ENCODE measurements at places on chromosomes 7 and 10.

DNA sequence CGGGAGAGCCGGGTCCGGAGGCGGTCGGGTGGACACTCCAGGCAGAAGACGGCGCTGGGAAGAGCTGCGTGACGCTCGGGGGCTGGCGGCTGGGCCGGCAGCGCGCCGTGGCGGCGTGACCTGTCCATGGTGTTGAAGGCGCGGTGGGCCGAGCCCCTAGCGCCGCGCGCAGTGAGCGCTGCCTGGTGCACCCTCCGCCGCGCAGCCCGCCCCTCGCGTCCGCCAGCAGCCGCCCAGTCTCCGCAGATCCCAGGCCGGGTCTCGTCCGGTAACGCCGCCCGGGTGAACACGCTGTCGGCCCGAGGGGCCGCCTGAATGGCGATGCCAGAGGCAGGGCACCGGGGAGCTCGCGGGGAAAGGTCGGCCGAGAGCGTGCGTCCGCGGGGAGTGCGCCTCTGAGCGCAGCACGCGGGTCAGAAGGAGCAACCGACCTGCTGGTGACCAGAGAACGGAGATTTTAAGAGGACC lies 657 bp upstream of the TMEM178B start:
- no peak for DNase-seq

DNA sequence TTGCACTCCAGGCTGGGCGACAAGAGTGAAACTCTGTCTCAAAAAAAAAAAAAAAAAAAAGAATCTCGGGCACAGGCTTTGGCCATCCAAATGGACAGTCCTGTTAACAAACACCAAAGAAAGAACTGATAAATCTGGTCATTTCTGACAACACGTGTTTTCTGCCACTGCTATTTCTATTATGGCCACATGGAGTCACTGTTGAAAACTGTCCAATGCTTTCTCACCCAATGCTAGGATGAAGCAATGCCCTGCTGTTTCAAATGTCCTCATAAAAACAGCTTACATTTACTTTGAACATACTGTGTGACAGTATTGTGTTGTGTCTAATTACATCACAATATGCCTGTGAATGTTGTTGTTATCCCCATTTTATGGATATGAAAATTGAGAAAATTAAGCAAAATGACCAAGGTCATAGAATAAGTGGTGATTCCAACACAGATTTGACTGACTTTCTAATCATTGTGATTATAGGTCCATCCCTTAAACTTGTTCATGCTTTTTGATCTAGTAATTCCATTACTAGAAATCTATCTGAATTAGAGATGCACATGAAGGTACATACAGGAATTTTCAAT lies 19.9 kb upstream of the MAP3K8 start:
- peak; percentile 45 for DNase-seq

GRCh38 chr7:55191161-55191925 lies 172.5 kb downstream of the EGFR start:
- no peak for DNase-seq

DNA sequence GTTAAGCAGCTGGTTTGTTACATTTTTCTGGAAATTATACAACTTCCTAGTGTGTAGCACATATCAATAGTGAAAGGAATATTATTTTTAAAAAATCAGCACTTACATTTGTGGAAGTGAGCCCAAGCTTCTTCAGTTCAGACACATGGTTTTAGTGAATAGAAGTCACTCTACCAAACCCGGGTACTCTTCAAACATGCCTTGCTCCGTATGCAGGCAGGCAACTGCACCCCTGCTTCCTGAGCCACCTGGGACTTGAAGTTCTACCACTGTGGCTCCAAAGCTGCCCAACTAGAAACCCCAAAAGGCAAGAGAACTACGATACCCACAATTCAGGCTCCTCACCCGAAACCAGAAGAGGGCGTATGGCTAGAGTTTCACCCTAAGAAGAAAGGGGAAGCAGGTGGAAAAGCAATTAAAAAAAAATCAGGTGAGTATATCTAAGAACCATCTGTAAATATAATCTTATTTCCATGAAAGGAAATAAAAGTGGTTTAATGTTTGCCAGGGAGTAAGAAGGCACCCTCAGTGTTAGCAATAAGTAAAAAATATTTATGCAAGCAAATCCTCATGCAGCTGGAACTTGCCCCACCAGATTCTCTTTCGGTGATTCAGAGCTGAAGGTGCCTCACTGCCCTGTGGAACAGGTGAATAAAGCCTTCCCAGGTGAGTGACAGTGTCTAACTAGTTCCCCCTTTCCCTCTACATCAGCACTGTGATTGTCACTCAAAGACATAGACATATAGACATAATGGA lies at the start of gene MACC1:
TSS of gene MACC1 (minus strand) at position 192 of the 756 bp plus-strand sequence. CDS start 55,522 bp downstream, outside the sequence.
- no peak for DNase-seq

GRCh38 chr7:110868458-110868857 lies 222.5 kb upstream of the LRRN3 start:
- no peak for DNase-seq

DNA sequence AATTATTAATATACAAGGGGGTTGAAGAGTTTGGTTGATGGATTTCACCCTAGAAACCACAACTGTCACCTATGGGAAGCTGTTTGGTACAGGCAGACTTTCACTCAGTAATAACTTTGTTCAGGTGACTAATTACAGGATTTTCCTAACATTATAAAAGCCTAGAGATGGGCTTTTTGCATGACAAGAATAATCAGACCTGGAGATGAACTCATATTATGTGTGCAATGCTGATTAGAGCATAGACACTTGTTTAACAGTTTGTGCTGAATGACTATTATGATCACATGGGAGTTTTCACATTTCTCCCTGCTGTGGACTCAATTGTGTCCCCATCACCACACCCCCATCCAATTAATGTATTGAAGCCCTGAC lies 90.2 kb upstream of the STEAP4 start:
- DNase-seq, result no peak

DNA sequence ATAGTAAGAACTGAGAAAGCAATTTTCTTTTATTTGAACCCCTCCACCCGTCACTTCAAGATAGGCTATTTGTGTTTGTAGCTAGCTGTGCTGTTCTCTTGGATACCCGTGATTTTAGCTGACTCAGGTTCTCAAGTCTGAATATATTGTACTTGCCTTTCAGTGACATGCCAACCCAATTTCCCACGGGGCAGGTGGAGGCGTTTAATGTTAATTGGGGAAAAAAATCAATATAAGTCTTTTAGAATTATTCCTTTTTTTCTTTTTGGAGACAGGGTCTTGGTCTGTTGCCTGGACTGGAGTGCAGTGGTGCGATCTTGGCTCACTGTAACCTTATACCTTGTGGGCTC lies 36.4 kb downstream of the ZRANB1 start:
- DNase-seq, result no peak

DNA sequence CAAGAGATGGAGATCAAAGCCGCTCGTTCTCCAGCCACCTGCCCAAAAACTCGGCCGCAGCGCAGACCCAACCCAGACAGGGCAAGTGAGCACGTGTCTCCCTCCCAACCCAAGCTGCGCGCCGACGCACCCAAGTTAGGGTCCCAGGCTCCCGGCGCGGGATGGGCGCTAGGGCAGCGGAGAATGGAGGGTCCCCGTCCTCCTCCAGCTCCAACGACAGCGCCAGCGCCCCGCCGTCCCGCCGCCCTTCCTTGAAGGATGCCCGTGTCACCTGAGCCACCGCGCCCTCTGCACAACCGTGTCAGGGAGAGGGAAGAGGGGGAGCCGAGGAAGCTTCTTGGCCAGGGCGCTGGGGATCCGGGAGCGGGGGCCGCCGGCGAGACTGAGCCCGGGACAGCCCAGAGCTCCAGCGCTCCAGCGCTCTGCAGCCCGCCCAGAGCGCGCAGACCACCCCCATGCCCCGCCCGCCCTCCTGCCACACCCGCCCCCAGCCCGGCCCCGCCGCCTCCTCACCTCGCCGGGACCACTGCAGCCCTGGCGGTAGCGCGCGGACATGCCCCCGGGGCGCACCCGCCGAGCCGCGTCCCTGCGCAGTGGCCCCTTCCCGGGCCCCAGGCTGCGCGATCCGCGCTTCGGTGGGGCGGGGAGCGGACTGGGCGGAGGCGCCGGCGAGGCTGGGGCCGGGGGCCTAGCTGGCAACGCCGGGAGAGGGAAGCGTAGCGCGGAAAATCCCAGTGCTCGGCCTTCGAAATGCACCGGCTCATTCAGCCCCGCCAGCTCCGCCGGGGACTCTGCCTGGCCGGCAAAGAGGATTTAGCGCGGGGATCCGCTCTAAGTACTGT lies at the start of gene SLC16A12:
TSS of gene SLC16A12 (minus strand) at position 424 of the 842 bp plus-strand sequence. CDS start 73,016 bp downstream, outside the sequence.
- DNase-seq, result no peak

GRCh38 chr10:21521751-21522533 lies 3.5 kb downstream of the SKIDA1 start:
- no peak for DNase-seq

GRCh38 chr7:155816192-155816508 lies 3.9 kb upstream of the SHH start:
- DNase-seq, result no peak

DNA sequence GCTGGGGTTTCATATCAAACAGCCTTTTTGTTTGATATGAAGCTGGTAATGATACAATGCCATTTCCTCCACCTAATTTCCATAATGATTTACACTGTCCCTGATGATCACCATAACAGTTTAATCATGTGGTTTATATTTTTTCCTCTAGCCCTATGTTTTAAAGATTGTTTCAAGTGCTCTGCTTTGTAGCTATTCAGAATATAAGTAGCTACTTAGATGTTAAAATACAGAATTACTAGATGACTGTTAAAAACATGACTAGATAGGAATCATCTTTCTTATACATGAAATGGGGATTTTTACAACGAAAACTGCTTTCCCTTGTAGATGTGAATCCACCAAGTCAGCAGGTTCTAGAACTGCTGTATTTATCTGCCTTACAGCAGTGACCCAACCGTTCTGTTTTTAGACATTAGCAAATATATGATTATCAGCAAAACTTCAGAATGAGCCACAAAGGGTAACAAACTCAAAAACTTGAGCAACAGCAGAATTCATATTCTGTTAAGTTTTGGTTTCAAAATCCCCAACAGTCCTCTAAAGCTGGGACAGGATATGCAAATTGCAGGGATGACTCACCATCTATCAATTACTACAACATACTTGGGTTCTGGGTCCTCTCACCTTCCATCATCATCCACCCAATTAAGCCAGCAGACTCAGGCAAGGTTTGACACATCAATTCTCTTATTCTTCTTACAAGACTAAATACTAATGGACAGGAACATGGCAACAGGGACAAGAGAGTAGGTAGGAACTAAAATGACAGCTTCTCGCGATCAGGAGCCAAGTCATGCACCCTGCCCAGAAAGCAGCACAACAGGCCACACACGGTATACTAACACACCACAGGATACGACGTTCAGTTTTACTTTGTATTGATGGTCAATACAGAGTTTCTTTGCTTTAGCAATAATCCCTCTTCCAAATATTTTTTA lies 83.9 kb downstream of the PIP4K2A start:
- no peak for DNase-seq

DNA sequence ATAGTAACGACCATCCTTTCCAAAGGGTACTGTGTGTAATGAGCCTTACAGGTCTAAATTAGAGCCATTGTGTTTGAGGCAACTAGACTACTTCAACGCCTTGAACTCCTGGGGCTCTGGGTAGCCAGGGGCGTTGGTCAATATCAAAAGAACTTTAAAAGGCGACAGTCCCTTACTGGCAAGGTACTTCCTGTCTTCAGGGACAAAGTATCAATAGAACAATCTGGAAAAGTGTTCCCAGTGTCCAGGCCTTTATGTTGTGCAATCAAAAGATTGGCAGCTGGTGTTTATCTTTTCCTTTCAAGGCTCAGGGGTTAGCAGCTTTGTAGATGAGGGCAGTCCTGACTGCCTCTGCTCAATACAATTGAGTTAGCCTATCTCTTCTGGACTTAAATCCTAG lies 284.3 kb downstream of the PARD3 start:
- no peak for DNase-seq

- DNase-seq, result no peak
Observed at GRCh38 chr10:77604941-77605351, 32.7 kb downstream of the KCNMA1 start.

GRCh38 chr10:112278871-112279270 lies 4.3 kb upstream of the TECTB start:
- DNase-seq, result no peak

- DNase-seq, result no peak
Observed at GRCh38 chr7:83520726-83521125, 128.2 kb downstream of the SEMA3E start.

DNA sequence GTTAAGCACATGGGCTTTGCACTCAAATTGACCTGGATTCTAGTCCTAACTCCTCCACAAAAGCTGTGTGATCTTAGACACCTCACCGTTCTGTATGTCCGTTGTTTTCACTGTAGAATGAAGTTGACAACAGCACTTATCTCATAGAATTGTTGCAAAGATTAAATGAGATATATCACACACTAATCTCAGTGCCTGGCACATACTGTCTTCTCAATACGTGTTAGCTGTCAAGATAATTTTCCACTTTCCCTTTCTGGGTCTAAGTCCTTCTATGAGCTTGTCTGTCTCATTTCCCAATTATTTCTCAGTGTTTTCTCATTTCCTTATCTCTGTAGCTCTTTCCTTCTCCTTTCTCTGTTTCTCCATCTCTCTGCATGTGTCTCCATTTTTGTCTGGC lies 296.6 kb downstream of the KCNMA1 start:
- DNase-seq, result no peak

DNA sequence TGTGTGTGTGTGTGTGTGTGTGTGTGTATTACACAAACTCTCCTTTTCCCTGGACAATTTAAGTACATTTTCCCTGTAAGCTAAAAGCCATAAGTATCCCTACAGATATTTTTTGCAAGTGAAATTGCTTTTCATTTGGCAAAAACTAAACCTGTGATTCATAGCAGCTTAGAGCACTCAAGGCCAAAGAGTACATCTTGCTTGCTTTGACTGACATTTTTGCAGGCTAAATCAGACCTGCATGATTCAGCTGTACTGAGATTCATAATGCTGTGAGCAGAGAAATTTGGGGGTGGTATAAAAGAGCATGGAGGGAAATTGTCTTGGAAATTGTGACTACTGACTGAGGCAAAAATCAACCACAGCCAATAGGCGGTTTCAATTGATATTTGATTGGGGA lies 500.4 kb downstream of the GFRA1 start:
- DNase-seq, result no peak

- no peak for DNase-seq
Observed at GRCh38 chr7:78165454-78165853, 366.9 kb downstream of the PHTF2 start.

DNA sequence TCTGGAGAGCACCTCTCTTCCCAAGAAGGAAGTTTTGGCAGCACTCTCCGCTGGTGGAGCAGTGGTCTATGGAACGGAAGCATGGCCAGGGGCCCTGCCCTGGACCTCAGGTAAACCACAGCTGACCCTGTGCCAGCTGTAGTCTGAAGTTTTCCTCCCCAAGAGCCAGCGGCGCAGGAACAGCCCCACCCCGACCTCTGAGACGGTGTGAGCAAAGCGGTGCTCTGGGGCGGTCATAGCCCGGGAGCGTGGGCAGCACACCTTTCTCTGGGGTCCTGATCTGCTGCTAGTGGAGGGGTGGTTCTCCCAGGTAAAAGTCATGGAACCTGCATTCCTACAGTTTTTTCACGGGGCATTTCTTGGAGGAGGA lies 52.6 kb downstream of the TSPAN15 start:
- no peak for DNase-seq

GRCh38 chr7:98209166-98209920 lies 1.9 kb upstream of the BHLHA15 start:
- DNase-seq, result no peak

DNA sequence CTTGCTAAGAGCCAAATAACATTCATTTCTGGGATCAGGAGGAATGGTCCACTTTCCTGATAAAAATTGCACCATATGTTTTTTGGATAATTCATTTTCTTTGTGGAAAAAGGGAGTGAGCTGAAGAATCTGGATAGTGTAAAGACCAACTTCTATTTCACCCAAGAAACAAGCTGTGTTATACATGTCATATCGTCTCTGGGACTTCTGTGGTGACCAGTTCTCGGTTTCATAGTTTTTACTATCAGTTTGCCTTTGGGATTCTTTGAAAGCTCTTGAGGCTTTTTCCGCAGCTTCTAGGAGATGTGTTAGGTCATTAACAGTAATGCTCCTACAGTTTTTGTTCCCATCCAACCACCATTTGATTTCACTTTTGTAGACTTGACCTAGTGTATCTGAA lies 14.4 kb upstream of the SAMD9 start:
- no peak for DNase-seq
